NCI-H226 (cell line): ENCODE measurements at places on chromosomes 2 and 18.
A peak's percentile ranks its signal among the peaks of the same experiment; 100 is the strongest.

- DNase-seq = no peak
These were observed 15.8 kb downstream of the HNRNPLL start for GRCh38 chr2:38586931-38587330.

DNA sequence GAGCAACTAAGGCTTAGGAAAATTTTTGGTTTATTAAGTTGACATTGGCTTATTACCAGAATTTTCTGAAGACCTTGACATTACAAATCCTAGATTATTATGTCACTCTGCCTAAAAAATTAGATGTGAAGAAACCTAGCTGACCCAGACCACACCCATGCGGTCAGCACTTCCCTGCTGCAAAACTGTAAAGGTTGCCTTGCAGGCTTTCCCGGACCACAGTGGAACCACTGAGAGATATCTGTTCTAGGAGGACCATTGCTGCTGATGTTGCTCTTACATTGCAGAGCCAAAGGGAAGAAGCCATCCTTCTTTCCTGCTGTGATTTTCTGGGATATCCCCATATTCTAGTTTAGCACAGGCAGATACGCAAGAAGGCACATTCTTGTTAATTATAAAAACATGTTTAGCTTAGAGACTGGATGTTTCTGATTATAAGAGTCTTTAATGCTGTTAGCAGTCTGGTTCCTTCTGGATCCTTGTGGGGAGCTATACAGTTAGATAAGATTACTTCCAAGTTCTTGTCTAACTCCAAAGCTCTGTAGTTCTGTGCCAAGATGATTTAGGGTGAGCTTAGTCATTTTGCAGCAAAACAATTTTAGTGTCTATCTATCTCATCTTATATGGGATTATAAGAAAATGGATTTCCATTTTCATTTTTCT lies 70.2 kb downstream of the AOX1 start:
- no peak for DNase-seq

DNA sequence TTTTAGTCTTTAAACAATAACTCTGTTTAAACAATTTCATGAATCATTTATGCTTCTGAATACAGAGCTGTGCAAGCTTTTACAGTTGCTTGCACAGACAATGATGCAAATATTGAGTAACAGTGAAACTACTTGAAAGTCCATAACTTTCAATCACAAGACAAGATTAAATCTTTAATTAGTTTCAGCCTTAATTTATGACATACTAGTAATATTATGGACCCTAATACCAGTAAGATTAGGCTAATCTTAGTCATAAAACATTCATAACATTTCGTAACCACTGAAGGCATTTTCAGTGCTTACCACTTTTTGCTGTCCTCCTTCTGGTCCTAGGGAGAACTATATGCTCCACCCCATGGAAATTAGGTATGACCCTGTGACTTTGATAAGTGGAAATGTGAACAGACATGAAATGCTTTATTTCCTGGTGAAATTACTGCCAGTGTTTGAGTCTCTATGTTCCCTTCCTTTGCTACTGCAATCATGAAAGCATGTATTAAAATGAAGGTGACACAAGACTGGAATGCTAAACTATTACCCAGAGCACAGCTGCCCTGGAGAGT lies 1.8 kb upstream of the COBLL1 start:
- peak; percentile 39 for DNase-seq

GRCh38 chr2:104853534-104854497 lies at the start of gene POU3F3:
POU3F3 (plus strand) TSS chr2:104854115; CDS start chr2:104855511, 1,396 bp downstream.
- no peak for DNase-seq

DNA sequence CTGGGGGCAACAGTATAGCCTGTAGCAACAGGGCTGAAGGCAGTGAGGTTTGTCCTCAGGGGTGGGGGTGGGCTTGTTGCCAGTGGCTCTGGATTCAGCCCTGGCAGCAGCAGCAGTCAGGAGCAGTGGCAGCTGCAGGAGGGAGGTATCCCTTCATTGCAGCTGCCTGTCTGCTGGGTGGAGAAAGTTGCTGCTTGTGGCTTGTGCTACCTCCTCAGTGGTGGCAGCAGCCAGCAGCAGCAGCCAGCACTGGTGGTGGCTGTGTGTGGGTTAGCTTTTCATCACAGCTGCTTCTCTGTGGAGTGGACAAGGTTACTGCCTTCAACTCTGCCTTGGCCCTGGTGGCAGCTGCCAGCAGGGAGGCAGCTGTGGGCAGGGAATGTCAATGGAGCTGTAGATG lies 94.9 kb downstream of the ARL6IP6 start:
- DNase-seq = no peak

DNA sequence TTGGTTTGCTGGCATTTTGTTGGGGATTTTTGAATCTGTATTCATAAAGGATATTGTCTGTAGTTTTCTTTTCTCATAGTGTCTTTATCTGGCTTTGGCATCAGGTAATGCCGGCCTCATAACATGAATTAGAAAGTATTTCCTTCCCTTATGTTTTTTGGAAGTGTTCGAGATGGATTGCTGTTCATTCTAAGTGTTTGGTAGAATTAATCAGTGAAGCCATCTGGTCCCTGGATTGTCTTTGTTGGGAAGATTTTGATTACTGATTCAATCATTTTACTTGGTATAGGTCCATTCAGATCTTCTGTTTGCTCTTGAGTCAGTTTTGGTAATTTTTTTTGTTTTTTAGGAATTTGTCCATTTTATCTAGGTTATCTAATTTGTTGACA lies 22.3 kb downstream of the KIAA1328 start:
- no peak for DNase-seq

DNA sequence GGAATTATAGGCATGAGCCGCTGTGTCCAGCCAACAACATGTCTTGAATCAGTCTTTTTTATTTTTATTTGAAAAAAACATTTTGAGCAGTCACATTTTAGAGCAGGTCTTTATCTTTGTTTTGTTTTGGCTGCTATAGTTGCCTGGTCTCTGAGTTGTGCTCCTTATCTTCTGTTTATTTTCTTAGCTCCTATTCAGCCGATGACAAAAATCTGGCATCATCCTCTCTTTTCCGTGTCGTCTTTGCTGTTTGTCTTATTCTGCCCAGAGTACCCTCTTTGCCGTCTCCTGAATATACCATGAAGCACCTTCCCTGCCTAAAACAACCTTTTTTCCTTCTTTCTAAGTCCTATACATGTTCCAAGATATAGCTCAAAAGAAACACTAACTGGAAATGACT lies 201.1 kb downstream of the THSD7B start:
- DNase-seq = no peak

DNA sequence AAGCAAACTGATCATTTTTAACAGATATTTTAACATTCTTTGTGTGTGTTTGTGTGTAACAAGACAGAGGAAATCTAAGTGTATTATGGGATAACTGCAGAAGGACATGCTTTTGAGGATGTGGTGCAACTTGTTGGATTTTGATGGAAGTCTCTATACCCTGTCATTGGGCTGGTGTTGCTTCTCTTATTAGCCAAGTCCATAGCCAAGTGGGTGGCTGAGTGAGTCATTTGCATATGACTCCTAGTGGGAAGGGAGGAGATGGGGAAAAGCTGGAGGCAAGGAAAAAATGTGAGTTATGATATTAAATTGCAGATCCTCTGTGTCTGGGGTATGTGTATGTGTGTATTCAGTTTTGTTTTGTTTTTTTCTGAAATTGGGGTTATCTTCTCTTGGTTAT lies 879.9 kb downstream of the DCC start:
- no peak for DNase-seq

DNA sequence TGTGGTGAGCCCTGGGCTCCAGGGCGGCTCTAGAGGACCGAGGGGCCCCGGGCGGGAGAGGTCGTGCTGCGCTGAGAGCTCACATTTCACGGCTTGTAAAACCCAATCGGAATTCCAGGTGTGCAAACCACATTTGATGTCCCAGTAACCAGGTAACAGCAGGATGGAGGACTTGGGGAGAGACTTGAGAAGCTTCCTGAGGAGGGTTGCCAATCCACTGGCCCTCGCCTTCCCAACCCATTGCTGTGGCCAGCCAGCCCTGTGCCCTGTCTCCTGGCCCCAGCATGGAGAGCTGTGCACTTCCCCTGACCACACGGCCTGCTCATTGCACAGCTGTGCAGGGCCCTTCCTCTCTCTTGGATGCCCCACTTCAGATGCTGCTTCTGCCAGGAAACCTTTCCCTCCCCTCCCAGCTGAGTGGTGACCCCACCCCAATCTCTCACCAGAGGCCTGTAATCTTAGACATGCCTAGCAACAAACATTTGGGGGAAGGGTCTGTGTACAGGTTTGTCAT lies 39.6 kb downstream of the ASB1 start:
- no peak for DNase-seq

DNA sequence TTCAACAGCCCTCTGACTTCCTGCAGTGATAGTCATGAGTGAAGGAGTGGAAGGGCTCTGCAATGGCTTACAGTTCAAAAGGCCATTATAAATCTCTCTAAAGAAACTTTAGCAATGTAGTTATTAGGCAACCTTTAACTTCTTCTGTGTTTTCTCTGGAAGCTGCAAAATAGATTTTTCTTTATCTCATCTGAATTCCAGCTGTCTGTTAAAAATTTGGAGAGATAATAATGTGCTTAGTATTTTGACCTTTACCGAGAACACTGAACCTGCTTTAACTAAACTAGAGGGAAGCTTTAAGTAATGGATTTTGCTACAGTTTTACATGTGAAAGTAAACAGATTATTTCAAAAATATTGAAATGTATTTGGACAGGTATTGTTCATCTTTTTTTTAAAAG lies 847.9 kb downstream of the ERBB4 start:
- peak; percentile 25 for DNase-seq

DNA sequence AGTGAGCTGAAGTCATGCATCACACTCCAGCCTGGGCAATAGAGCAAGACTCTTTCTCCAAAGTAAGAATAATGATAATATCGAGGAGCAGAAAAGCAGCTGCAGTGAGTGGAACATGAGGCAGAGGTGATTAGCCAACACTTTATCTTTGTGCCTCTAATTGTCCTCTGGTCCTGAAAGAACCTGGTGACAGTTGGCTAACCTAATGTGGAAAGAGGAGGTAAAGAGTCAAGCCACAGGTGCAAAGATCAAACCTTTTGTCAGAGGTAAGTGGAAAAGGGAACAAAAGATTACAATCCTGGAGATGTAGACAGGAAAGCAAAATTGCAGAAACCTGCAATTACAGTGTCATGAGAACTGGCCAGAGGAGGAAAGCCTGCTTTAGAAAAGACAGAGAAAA lies 53.5 kb upstream of the LCLAT1 start:
- DNase-seq = no peak

DNA sequence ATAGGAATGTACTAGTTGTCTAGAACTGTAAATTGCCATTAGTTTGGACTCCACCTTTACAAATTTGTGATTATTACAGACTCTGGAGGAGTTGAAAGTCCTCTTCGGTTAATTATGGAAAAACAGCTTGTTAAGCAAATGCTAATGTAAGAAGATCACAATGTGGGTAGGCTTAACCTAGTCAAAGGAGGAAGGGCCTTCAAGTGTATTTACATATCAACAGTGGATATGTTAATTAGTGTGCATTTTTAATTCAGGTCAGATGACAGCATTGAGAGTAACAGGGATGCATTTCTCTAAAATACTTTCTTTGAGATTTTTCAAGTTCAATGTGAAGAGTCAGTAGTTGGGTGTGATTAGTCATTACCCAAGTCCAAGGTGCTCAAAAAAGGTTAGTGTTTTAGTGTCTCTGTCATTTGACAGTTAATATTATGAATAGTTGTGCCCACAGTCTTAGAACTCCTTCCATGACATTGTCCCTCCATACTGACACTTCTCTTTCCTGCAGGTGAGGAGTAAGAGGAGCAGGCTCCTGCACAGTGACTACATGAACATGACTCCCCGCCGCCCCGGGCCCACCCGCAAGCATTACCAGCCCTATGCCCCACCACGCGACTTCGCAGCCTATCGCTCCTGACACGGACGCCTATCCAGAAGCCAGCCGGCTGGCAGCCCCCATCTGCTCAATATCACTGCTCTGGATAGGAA lies 28.0 kb downstream of the CD28 start:
- no peak for DNase-seq

DNA sequence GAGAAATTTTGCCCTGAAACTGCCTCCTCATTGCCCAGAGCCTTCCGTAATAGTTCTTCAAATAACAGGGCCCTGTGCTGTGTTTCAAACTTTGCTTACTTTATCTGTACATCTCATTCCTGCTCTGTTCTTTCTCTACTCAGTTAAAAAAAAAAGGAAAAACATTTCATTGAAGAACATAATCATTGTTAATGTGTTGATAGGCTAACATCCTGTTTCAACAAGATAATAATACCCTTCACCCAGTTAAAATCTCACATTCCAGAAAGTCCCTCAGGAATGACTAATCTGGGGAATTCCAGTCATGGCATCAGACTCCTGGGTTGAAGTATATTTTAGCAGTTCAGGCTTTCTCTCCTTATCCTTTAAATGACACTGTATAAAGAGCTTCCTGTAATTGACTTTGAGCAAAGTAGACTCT lies 45.6 kb upstream of the ITGAV start:
- DNase-seq = peak; percentile 94

DNA sequence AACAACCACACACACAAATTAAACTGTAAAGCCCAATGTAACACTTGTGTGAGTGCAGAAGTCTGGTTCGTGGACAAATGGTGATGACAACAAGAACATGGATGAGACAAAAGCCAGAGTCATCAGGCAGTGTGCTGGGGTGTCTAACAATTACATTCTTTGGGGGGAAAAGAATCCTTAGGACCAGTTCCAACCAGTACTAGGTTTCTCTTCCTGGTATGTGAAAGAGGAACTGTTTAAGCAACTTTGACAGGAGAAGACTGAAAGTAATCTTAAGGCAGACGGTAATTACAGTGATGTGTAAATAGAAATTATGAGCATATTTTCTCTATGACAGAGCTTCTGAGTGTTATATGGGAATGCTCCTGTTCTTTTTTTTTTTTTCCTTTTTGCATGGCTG lies 133.4 kb downstream of the AFF3 start:
- DNase-seq = no peak

- DNase-seq = peak; percentile 66
These were observed 331.6 kb downstream of the KCNS3 start for GRCh38 chr2:18209934-18210639.

GRCh38 chr18:53261241-53261640 lies 921.2 kb downstream of the DCC start:
- DNase-seq = no peak
